ENCODE measurements at places on chromosomes 3 and 15.

- no peak for DNase-seq
Measured at GRCh38 chr3:113535898-113536297, 3.5 kb downstream of the SIDT1 start.

GRCh38 chr3:13764161-13764560 lies 115.7 kb downstream of the WNT7A start:
- no peak for DNase-seq

DNA sequence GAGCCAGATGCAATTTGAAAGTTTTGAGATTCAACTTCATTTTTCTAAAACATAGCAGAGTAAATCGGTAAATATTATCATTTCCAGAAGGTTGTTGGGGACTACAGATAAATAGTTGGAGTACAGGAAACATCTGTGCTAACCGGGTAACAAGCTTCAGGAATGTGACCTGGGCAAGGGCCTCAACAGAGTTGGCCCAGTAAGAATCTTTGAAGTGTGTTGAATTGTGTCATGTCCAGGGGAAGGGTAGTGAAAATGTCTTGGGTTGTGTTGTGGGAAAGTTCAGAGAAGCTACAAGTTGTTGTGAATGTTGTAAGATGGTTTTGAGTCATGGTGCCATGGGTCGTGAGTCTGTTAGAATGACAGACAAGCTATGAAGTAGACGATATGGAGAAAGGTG lies 35.7 kb downstream of the SQOR start:
- no peak for DNase-seq

DNA sequence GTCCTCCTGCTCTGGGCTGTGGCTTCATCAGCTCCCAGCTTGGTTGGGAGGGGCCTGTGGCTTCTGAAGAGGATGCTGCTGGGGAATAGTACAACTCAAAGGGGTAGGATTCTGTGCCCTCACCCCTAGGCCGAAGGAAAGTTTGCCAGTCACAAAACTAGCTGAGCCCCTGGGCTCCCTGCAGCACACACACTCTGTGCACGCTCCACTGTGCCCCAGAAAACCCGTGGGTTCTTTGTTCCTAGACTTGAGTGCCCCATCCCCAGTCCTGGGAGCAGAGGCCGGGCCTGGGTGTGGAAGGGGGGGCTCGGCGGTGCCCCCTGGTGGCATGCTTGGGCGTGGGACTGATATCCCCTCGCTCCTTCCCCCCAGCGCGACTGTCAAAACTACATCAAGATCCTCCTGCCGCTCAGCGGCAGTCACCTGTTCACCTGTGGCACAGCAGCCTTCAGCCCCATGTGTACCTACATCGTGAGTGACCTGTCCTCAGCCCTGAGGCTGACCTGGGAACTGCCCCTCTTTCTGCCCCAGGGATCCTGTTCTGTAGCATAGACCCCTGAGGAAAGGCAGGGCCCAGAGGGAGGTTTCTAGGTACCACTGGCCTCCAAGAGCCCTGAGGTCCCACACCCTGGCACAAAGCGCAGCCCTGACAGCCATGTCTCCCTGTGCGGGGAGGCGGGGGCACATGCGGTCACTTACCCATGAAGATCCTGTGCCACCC lies 14.2 kb downstream of the CIB1 start:
- peak; percentile 28 for DNase-seq

DNA sequence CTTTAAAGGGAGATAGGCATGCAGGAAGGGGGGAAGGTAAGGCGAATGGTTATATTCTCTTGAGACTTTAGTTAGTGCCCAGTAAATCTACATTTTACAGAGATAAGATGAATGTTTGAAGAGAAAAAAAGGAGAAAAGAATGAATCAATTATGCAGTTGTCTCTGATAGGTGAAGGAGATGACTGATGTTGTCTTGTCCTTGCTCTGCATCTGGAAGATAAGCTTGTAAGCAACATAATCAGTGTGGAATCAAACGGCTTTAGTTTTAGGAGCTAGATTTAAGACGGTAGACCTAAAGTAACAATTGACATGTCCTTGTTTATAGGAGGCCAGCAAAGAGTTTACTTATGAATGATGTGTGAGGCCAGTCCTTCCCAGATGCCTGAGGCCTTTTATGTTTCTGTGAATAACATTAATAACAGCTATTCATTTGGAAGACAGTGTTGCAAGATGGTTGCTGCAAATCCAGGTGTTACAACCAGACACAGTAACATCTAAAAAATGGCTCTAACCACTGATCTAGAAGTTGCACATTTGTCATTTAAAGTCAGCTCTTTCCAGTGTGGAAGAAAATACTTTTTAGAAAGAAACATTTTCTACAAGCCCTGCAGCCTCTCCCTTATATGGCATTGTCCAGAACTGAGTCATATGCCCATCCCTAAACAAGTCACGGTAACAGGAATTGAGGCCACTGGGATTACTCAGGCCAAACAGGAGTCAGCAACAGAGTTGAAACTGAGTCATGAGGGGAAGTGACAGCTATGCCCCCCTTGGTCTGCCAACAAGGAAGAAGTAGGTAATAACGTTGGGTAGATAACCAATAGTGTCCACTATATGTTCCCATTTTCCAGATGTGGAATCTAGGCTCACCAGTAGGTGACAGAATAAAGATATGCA lies 77.5 kb upstream of the FBN1 start:
- DNase-seq: no peak

- DNase-seq: no peak
Measured at GRCh38 chr3:196920733-196921132, 21.6 kb downstream of the NCBP2 start.

DNA sequence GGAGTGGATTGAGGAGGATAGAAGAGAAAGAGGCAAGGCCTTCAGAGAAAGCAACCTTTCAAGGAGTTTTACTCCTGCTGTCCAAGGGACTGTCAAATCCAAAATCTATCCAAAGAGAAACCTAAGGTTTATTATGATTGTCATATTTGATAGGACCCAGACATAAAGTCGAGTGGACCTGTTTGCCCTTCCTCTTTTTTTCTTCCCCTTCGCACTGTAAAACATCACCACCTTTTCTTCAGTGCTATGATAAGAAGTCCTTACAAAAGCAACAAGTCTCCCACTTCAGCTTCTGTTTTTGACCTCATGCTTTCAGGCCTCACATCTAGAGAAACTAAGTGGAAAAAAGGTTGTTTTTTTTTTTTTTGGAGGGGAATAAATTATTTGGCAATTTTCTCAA lies 73.0 kb downstream of the TRPC1 start:
- no peak for DNase-seq

GRCh38 chr15:56939257-56939656 lies 20.8 kb downstream of the TCF12 start:
- DNase-seq: no peak

DNA sequence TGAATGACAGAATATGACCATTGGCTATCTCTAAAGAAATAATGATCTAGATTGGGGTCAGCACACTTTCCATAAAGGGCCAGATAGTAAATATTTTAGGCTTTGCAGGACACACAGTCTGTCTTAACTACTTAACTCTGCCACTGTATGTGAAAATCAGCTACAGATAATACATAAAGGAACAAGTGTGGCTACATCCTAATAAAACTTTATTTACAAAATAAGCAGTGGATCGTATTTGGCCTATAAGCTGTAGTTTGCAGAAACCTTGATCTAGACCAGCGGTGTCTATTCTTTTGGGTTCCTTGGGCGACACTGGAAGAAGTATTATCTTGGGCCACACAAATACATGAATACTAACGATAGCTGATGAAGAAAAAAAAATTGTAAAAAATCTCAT lies 27.6 kb downstream of the GSK3B start:
- no peak for DNase-seq

DNA sequence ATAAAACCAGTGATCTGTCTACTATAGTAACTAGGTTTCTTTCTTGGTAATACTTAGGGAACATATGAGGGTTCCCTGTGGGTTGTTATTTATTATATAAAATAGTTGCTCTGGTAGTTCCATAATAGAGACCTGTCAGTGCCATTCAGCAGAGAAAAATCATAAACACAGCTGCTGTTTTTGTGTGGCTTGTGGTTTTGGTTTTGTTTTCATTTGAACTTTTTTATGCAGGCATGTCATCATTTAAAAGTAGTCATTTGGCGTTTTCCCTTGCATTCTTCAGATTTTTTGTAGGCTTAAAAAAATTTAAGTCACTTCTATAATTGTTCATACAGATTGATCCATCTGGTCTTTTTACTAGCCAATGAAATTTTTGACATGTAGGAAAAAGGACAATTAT lies 47.9 kb downstream of the PIK3CA start:
- DNase-seq: no peak

- DNase-seq: no peak
Measured at GRCh38 chr15:63364399-63365272, 17.0 kb downstream of the CA12 start.

DNA sequence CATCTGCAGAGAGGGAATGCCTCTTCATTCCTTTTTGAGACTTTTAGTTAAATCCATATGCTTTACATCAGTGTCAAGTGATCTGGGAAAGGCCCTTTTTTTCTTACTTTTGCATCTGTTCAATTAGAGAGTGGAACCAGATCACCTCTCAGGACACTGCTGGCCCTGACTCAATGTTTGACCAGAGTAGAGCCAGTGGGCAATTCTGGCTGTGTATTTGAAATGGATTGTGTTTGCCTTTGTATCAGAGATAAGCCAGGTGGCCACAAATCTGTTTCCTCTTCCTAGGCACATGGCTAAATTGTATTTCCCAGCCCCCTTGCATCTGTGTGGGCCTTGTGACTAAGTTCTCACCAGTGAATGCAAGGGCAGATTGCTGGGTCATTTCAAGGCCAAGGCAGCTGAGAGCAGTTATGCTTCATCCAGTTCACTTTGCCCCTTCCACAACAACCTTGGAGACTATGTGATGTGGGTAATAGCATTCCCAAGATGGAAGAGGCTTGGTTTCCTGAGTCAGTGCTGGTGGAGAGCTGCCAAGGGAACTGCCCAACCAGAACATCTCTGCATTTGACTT lies 75.6 kb upstream of the CACNA2D3 start:
- DNase-seq: no peak

DNA sequence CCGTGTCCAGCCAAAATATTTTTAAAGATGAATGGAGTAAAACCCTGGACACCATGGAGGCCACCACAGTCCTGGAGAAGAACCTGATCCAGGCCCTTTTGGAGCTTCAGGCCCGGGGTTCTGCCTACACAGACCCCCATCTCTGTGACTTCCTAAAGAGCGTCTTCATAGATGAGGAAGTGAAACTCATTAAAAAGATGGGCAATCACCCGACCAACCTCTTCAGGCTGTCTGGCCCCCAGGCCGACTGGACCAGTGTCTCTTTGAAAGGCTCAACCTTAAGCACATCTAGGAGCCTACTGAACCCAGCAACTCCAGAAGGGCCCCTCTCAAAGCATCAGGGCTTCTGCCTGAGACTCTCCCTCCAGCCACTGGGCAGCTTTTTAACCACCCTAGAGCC lies 107.9 kb upstream of the FAM174B start:
- DNase-seq: no peak

GRCh38 chr3:129625072-129625874 lies 18.8 kb upstream of the PLXND1 start:
- no peak for DNase-seq

DNA sequence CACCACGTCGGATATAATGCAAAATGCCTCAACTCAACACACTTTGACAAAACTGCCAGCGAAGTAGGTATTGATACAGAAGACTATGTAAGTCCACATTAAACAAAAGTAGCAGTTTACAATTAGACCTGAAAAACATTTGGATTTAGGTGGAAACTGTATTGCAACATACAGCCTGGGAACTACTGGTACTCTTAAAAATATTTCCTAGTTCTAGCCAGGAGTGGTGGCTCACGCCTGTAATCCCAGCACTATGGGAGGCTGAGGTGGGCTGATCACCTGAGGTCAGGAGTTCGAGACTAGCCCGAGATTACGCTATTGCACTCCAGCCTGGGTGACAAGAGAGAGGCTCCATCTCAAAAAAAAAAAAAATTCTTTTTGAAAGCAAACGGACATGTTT lies 246.2 kb downstream of the ZBTB20 start:
- no peak for DNase-seq

DNA sequence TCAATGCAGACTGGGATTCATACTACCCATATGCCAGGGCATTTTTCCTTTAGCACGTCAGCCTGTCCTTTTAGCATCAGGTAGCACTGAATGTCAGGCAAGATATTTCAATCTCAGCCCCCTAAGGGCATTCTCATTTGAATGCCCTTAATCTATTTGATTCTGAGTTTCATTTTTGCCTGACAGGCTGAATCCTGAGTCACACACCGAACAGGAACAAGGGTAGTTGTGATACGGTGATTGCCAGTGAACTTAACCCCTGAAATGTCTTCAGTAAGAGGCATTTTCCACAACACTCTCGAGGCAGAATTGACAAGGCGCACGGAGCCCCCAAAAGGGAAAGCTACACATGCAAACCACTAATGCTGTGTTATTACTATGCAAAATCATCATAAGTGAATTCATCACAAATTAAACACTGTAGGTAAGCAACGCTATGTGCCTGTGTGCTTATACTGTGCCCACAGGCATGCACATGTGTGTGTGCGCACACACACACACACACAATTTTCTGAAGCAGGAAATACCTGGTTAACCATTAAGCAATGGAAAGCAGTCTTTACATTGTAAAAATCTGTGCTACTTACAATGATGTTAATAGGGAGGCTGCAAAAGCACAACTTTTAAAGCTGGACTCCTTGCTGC lies 130.4 kb downstream of the ZNF385D start:
- no peak for DNase-seq

- peak; percentile 37 for DNase-seq
Measured at GRCh38 chr15:59138243-59138642, 33.3 kb downstream of the CCNB2 start.

GRCh38 chr15:79244876-79245275 lies 37.6 kb upstream of the ANKRD34C start:
- DNase-seq: no peak

- no peak for DNase-seq
Measured at GRCh38 chr3:127002195-127003174, 19.6 kb downstream of the PLXNA1 start.

DNA sequence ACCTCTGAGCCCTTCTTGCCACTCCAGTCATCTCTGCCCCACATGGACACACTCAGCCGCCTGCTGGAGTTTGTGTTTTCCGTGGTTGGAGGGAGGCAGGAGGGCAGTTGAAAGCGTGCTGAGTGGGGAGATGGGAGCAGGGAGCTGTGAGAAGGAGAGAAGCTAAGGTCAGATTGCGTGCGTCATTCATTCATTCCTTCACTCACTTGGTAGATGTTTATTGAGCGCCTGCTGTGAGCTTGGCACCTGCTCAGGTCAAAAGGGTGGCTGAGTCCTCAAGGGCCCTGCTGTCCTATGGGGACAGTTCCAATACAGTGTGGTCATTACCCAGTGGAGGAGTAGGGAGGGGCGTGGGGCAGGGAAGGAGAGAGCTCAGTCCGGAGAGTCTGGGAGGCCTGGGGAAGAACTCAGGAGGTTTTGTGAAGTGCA lies 23.5 kb downstream of the LIMD1 start:
- no peak for DNase-seq
